Amniotic stem cell (primary cell): ENCODE measurements at places on chromosomes 3 and 15.

GRCh38 chr3:47011371-47011770 is 31.9 kb downstream of the NBEAL2 start:
- no peak for DNase-seq

GRCh38 chr15:31403096-31403495 is 76.5 kb downstream of the KLF13 start:
- no peak for DNase-seq

GRCh38 chr3:184155644-184156521 is 706 bp downstream of the DVL3 start:
- no peak for DNase-seq

- DNase-seq = no peak
Measured at GRCh38 chr15:92471288-92471687, 77.6 kb downstream of the ST8SIA2 start.

- DNase-seq = no peak
Measured at GRCh38 chr3:193711523-193711963, 118.5 kb downstream of the OPA1 start.

DNA sequence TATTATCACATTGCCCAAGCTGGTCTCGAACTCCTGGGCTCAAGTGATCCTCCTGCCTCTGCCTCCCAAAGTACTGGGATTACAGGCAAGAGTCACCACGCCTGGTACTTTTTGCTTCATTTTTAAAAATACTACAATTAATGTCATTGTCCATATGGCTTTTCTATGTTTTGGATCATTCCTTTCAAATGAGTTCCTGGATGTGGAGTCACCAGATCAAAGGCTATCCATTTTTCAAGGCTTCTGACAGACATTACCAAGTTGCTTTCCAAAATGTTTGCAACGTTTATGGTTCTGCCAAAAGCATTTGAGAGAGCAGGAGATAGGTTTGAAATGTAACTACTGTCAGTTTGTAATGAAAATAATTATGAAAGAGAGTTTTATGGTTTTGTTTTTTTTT is 34.2 kb upstream of the BCL2L10 start:
- DNase-seq = no peak

DNA sequence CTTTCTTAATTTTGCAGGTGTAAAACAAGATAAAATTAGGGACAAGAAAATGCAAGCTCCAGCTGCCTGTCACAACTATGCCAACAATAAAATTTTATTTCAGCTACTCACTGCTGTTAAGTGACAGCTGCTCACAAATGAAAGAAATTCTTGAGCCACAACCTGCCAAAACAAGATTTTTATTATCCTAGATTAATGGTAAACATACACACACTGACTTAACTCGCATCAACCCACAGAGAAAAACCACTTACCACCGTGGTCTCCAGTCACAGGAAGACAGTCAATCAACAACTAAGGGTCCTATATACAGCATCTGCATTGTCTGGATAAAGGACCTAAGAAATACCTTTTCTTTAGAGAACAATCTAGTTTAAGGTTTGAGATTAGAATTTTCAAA is 31.3 kb downstream of the EFL1 start:
- DNase-seq = no peak

DNA sequence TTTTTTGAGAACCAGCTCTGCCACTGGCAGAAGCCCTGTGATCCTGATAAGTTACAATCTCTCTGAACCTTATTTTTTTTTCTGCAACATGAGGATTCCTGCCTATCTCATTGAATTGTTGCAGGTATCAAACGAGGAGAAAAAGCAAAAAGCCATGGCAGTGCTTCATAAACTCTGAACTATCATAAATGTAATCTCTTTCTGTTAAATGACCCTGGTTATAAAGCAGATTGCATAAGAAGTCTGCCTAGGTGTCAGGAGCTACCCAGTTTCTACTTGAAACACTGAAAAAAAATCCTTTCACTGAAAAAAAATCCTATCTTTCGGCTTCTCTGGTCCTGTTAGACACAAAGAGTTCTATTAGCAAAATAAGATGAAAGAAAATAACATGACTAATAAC is 172.7 kb downstream of the FAM43A start:
- no peak for DNase-seq

DNA sequence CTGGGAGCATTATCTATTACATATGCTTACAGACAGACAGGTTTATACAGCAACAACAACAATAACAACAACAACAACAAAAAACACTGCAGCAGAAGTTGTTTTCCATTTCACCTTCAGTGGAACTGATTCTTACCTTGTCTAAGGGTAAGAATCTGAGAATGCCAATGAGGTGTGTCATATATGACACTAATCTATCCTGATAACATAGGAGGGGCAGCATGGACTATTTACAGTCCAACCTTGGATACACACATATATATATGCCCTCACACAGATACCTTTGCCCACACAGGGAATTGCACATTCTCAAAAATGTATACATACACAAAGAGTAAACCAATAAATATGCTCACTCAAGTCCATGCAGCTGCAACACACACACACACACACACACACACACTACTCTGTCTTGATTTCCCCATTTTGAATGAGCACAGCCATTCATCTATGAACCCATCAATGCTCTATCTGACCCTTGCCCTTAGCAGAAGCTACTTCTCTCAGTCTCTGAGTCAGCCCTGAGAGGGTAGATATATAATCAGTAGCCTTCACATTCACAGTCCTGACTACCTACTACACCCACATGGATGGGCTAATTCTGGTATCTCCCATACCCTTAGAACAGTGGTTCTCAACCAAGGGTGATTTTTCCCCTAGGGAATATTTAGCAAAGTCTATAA is 9.7 kb upstream of the TRANK1 start:
- DNase-seq = no peak

GRCh38 chr15:58631319-58631718 is 118.2 kb downstream of the ADAM10 start:
- no peak for DNase-seq

GRCh38 chr3:187161556-187161955 is 22.3 kb upstream of the RPL39L start:
- no peak for DNase-seq

DNA sequence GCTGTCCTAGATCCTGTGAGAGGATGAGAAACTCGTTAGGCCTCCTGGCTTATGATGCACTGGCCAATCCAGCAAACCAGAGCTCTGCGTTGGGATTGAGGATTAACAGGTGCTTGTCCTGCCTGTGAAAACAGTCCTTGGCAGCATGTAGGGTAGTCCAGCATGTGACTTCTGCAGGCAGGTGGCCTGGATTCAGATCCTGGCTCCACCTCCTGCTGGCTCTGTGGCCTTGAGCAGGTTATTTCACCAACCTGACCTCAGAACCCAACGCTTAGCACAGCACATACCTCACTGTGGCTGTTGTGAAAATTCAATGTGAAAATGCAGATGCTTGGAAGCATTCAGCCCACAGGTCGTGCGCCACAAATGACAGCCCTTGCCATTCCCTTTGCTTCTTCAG is 33.6 kb downstream of the PLA2G4D start:
- no peak for DNase-seq

- peak; percentile 78 for DNase-seq
Measured at GRCh38 chr3:16399473-16399872, 114.0 kb downstream of the RFTN1 start.

GRCh38 chr15:100311154-100311625 is 30.6 kb downstream of the ADAMTS17 start:
- DNase-seq = no peak

DNA sequence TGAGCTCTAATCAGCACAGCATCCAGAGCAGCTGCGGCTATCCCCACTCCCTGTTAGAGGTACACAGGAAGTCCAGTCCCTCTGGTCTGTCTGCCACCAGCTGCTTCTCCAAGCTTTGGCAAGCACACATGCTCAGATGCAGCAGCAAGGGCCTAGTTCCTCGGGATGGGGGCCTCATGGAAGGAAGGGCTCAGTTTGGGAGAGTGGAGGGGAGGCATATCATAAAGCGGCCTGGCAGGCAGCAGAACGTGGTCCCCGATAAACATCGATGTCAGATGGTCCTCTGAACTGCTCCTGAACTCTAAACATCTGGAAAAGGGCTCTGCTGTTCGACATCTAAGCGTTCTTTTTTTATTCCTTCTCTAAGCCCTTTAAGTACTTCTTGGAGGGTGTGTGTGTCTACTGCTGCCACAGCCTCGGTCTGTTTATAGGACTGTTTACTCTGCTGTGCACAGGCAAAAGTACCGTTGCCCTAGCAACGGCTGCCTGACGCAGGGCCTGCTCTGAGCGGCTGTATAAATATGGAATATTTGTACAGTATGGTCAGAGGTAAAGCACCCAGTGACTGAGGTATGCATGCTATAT is 74.6 kb downstream of the PRICKLE2 start:
- DNase-seq = peak; percentile 78

DNA sequence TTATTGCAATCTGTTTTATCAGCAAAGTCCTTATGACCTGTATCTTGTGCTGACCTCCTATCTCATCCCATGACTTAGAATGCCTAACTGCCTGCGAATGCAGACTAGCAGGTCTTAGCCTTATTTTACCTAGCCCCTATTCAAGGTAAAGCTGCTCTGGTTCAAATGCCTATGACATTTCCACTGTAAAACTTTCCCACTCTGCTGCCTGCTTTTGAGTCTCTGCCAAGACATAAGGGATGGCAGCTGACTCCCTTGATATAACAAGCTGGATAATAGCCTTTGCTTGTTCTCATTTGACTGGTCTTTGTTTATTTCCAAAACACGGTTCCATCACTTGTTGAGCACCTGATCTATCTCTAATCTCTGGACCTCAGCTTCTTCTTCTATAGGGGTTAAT is 131.9 kb upstream of the STRIT1 start:
- no peak for DNase-seq

GRCh38 chr15:63322541-63322940 is 45.1 kb downstream of the APH1B start:
- DNase-seq = no peak

DNA sequence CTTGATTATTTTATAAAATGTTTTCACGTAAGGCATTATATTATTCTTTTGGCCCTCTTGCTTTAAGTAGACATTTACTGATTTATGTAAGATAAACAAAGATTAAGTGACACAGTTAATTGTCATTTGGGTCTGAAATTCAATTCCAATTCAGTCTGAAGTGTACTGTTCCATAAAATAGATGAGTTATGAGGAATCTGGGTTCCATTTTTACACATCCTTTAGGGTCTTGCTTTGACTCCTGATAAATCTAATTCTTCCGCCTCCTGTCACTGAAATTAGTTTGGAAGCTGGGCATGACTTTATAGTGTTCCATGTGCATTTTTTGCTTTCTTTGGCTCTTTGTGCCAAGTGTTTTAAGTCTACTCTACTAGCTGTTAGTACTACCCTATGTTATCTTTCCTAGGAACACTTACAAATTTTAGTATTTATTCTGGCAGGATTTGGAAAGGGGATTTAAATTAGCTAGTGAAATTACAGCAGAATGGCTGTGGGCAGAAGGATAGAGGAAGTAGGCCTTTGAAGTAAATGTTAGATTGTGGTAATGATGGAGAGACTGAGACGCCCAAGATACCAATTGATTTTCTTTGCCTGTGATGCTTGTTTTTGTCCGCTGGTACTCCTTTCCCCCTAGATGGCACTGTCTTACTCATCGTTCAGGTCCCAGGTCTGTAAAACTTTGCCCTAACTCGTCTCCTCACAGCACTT is 14.3 kb downstream of the ARL8B start:
- no peak for DNase-seq

- no peak for DNase-seq
Measured at GRCh38 chr3:57962448-57962834, 45.8 kb upstream of the FLNB start.

- DNase-seq = no peak
Measured at GRCh38 chr15:89656116-89656815, 999 bp upstream of the KIF7 start.

DNA sequence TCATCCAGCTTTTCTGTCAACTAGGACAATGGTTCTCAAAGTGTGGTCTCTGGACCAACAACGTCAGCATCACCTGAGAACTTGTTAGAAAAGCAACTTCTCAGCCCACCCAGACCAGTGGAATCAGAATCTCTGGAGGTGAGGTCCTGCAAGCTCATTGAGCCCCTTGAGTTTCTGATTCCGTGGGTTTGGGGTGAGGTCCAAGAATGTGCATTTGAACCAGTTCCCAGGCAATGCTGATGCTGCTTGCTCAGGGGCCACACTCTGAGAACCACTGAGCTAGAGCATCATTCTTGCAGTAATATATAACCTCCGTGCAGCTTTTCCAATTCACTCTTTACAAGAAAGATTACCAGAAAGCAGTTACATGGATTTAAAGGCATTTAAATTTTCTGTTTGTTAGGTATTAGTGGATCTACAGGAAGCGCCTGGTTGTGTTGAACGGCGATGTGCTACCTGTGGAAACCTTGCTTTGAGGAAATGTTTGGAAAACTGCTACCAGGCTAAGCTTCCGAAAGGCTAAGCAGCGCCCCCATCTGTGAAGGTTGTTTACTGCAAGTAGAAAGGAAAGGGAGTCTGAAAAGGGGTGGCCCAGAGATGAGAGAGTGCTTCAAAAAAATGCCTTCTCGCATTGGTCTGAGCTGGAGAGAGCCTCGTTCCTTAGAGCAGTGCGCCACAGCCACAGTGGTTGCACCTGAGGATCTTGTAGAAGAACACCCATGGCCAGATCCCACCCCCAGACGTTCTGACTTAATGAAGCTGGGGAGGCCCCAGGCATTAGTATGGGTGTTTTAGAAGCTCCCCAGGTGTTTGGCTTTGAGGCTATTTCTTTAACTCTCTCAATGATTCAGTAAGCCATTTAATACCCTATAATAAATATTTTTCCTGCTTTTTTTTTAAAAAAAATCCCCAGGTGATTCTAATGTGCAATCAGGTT is 50.0 kb downstream of the RLBP1 start:
- DNase-seq = no peak

DNA sequence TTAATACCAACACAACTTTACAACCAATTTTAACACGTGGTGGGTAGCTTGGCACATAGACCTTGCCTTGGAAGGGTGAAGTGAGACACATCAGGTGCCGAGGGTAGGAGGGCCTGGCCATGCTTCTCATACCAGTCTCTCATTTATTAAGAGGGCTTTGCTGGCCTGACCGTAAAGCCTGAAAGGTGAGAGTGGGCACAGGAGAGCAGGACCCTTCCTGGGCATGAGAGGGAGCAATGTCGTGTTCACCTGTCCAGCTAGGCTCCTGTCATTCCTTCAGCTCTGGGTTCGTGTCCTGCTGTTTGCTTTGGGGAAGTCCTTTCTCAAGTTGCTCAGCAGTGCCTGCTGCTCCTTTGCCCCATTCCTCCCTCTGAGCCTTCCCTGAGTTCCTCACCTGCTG is 294.4 kb downstream of the EPHB1 start:
- DNase-seq = no peak

GRCh38 chr3:183427196-183427875 is 1.1 kb downstream of the MCF2L2 start:
- no peak for DNase-seq

- DNase-seq = no peak
Measured at GRCh38 chr3:70383360-70383831, 71.0 kb upstream of the MDFIC2 start.

DNA sequence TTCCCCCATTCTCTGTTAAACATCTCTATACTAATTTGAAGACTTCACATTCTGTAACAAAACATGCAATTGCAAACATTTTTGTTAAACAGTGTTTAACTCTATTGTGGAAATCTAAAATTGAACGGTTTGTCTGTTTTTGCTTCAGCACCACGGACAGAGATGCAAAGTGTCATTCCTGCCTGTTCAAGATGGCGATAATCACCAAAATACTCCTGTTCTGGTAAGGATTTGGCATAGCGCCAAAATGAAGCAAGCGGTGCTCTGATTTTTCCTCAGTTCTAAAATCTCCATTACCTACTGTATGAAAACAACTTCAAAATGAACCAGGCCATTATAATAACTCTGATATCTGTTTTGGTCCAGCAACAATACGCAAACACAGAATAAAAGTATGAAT is 129.7 kb upstream of the TUSC7 start:
- DNase-seq = no peak

- DNase-seq = no peak
Measured at GRCh38 chr3:140859592-140860336, 81.9 kb upstream of the SLC25A36 start.

- peak; percentile 13 for DNase-seq
Measured at GRCh38 chr3:183895296-183895695, 10.6 kb upstream of the PARL start.
